ENCODE measurements at places on chromosomes 3 and 15.

DNA sequence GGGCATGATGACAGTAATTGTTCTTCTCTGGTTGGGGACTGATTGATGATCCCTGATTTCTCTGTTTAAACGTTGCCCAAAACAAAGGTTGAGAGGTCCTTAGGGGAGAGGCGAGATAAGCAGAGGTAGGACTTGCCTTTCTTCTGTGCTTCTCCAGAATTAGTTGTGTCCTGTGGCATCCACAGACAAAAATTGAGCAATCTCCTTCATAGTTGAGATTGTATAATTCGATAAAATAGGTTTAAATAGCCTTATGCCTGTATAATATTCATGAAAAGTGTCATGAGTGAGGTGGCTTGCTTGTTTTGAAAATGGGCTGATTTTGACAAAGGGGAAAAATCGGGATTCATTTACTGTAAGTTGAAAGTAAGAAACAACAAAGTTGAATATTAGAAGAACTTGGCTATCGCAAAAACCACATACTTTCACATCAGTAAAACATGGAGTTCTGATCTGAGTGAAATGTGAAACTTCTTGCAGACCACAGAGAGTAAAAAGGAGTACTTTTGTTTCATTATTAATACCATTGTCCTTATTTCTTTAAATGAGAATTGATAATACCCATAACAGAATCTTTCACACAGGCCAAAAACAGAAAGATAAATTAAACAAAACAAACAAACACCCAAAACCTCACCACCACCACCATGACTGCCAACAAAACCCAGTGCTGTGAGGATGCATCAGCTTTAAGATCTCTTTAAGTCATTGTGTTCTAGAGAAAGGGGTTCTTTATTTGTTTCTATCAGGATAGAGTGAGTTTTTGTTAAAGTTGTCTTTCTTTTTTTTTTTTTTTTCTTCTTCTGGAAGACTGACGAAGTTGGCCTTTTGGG lies 155.7 kb downstream of the LPP start:
- no peak for DNase-seq

DNA sequence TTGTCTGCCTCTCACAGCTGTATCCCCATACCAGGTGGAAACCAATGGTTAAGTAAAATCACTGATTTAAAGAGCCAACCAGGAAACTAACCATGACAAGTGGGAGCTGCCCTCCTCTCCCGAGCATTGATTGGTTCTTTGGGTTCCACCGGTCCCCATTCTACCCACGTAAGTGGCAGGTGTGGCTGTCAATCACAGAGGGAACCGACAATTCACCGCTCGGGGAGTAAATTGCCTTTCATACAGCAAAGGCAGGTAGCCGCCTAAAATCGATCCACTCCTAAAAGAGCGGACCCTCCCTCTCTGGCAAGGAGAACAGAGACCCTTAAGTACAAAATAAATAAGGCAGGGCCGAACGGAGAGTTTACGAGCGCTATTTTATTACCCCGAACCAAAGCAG lies 1.2 kb downstream of the ERC2 start:
- DNase-seq, result peak; percentile 93

GRCh38 chr3:17194116-17194515 lies 309.4 kb downstream of the PLCL2 start:
- no peak for DNase-seq

DNA sequence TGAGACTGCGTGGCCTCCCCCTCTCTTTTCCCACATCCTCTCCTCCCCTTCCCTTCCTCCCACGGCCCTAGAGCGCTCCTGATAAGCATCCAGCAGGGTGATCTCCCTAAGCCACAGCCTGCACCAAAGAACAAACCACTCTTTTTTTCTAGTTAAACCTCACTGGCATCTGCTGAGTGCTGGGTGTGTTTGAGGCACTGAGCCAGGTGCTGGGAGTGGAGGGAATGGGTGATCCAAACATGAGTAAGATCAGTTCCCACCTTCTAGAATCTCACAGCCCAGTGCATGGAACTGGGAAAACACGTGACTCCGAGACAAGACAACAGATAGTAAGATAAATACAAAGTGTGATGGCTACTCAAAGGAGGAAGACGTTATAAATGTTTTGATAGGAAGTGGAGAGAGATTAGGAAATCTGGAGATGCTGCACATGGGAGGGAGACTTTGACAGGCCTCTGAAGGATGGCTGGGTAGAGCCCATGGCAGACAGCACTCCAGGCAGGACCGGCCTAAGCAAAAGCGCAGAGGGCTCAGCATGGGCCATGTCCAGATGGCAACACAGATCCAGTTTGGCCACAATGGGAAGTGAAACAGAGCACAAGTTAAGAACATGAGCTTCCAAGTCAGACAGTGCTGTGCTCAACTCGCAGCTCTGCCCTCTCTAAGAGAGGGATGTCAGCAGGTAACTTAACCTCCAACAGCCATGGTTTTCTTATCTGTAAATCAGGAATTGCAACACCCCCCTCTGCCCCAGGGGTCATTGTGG lies 55.6 kb downstream of the CCR3 start:
- peak; percentile 12 for DNase-seq

- peak; percentile 44 for DNase-seq
Measured at GRCh38 chr3:194255252-194256039, 95.7 kb downstream of the CPN2 start.

DNA sequence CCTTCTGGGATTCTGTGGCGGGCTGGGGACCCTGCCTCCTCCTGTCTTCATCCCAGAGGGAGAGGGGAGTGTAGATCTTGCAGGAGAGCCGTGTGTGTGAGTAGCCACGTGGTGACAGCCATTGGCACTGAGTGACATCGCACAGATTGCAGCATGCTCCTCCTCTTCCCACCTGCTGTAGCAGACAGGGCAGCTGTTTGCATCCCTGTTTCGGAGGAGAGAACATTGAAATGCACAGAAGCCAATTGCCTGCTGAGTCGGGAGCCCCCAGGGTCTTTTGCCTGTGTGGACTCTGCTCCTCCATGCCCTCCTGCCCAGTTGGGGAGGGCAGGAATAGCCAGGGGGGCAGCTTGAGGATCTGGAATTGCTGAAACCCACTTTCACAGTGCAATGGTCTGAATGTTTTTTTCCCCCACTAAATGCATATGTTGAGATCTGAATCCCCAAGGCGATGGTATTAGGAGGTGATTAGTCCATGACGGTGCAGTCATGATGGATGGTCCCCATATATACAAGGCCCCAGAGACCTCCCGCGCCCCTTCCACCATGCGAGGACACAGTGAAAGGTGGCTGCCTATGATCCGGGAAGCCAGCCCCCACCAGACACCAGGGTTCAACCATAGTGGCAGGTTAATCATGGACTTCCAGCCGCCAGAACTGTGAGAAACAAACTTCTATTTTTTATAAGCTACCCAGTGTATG lies 66.8 kb downstream of the CHRNA7 start:
- no peak for DNase-seq

DNA sequence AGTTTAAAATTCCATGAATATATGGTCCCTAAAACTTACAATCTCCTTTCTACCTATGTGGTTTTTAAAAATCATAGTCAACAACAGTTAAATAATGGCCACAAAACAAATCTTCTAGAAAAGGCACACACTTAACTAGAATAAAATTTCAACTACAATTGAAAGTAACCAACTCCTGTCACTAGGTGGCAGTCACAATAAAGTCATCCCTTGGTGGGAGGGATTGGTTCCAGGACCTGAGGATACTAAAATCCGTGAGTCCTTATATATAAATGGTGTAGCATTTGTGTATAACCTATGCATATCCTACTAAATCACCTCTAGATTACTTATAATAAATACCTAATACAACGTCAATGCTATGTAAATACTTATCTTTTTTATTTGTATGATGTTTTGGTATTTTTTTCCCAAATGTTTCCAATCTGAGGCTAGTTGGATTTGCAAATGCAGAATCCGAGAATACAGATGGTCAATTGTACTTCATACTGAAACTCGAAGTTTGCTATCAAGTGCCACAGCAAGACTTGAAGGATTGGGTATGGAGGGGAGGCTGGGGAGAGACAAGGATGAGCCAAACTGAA lies 172.6 kb downstream of the FMN1 start:
- peak; percentile 59 for DNase-seq

- no peak for DNase-seq
Measured at GRCh38 chr3:69660631-69661030, 78.6 kb upstream of the MITF start.

GRCh38 chr15:89646416-89647141 lies 8.7 kb downstream of the KIF7 start:
- no peak for DNase-seq

DNA sequence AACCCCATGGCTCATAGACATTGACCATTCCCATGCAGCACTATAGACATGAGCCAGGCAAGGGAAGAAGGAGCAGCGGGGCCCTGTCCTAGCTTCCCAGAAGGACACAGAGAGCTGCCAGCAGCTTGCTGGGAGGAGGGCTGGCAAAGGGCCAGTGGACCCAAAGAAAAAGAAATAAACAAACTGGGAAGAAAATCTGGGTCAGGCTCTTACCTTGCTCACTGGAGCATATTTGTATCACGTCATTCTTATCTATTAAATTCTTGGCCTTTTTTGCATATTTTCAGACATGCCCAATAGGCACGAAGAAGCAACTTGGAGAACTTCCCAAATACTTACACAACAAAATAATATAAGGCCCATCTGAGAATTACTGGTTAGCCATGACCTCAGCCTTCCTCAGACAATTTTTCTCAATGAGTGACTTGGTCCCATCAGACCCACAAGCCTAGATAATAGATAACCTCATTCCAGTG lies 28.4 kb downstream of the RASGRP1 start:
- DNase-seq, result peak; percentile 60

GRCh38 chr3:44039006-44039405 lies 202.7 kb upstream of the TOPAZ1 start:
- DNase-seq, result no peak

GRCh38 chr3:152703245-152703890 lies 131.6 kb upstream of the P2RY1 start:
- DNase-seq, result no peak

- no peak for DNase-seq
Measured at GRCh38 chr15:61364871-61365270, 135.8 kb upstream of the RORA start.

DNA sequence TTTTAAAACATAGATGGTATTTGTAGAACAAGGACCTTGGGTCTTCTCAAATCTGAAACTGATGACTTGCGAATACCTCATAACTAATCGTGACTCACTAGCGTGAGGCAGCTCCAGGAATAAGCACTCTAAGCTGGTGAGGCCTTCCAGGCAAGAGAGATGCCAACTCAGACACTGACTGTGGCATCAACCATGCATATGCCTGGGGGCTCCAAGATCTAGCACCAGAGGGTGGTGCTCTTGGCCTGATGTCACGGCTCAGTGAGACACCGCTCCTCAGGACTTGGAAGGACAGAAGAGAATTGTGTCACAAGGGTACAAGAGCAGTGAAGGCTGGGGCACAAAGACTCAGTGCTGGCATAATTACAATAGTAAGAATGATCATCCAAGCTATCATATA lies 125.0 kb upstream of the TRIM42 start:
- peak; percentile 39 for DNase-seq

DNA sequence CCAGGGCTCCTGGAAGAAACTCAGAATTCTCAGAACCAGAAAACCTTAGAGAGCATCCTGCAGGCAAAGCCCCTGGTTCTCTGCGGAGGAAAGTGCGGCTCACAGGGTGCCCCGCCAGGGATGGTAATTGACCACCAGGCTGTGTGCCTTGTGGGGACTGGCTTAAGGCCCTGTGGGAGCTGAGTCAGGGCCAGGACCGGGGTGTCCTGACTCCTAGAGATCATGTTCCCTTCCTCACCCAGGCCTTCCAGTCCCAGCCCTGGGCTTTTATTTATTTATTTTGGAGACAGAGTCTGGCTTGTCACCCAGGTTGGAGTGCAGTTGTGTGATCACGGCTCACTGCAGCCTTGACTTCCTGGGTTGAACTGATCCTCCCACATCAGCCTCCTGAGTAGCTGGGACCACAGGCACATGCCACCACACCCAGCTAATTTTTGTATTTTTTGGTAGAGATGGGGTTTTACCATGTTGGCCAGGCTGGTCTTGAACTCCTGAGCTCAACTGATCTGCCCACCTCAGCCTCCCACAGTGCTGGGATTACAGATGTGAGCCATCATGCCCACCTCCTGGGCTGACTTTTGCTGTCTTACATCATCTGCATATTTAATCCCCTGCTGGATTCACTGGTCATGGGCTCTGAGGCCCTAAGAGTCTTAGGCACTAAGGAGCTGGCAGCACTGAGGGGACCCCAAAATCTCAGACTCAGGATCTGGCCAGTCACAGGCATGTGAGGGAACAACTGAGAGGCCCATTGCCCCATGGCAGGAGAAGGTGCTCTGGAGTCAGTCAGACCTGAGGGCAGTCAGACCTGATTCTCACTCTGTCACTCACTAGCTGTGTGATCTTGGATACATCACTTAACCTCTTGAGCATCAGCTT lies 20.4 kb upstream of the LAMP3 start:
- DNase-seq, result peak; percentile 40

DNA sequence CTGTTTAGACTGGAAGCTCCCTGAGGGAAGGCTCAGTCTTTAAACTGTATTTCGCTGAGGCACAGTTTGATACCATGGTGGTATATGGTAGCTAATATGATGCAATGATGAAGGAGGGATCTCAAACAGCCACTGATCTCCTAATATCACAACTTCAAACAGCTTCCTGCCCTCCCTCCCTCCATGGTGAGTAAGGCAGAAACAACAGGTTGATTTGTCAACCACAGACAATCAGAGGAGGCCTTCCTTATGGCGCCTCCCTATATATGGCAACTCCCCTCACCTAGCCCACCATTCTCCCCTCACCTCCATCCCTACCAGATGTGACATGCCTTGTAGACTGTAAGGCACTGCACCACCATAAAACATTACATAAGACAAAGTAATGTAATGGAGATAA lies 316.5 kb upstream of the ICE2 start:
- DNase-seq, result no peak

- no peak for DNase-seq
Measured at GRCh38 chr3:195268576-195269309, 2.2 kb downstream of the XXYLT1 start.

- no peak for DNase-seq
Measured at GRCh38 chr3:7322957-7323669, 462.2 kb downstream of the GRM7 start.

- DNase-seq, result no peak
Measured at GRCh38 chr3:142168514-142168913, 19.2 kb upstream of the TFDP2 start.

DNA sequence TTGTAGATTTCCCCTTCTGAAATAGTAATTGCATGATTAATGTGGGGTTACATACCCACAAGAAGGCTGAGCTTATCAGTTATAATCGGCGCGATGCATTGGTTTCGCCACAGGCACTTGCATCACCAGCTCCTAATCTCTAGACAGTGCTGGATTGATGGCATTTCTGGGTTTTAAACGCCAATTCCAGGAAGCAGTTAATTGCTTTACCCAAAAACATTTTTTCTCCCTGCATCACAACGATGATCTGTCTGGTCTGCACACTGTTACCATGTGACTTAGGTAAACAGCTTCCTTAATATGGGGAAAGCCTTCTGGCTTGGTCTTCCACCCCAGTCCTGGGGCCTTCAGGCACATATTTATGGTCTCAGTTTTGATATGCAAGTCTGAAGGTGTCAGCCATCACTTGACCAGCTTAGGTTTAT lies 70.0 kb upstream of the HEG1 start:
- peak; percentile 96 for DNase-seq

DNA sequence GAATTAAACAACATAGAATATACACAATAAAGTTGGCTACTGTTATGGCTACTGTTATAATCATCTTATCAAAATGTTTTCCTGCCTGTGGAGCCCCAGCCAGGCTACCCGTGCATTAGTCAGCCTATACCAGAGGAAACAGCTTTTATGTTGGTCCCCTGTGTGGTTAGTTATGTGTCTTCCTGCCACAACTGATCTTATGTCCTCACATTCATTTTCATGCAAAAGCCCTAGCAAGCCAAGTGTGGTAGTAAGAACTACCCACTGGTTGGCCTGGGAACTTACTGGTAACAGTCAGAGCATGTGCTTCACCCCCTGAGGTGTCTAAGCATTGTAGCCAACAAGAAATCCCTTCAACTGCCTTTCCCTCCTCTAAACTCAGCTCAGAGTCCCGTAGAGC lies 21.8 kb downstream of the MGLL start:
- peak; percentile 75 for DNase-seq
